Esophagus muscularis mucosa (tissue), 4 donors: ENCODE measurements at places on chromosomes 16 and 17. TPM values are rescaled to one million over a fixed set of nuclear protein-coding genes. Genes with fewer than 3 reads are reported as not detected.

YBX2 gene
- total RNA-seq = 5.2 TPM

CCL2 gene
- 514 TPM for total RNA-seq

DLX3 gene
- not detected for total RNA-seq

PITPNC1 gene
- 31.2 TPM for total RNA-seq

VASN gene
- 17.6 TPM for total RNA-seq

HYDIN gene
- total RNA-seq = 2.6 TPM

C17orf50 gene
- not detected for total RNA-seq

TANC2 gene
- total RNA-seq = 14.2 TPM

PDILT gene
- total RNA-seq = not detected

ATAD5 gene
- total RNA-seq = 0.58 TPM

HASPIN gene
- 0.13 TPM for total RNA-seq

TNFRSF17 gene
- total RNA-seq = not detected

RAC3 gene
- total RNA-seq = 2.1 TPM

USP6 gene
- 0.06 TPM for total RNA-seq

TP53I13 gene
- total RNA-seq = 40.9 TPM

DHRS7C gene
- total RNA-seq = not detected

CHMP6 gene
- 17.6 TPM for total RNA-seq

MYCBPAP gene
- total RNA-seq = not detected

TBC1D26 gene
- 0.23 TPM for total RNA-seq

PABPN1L gene
- total RNA-seq = not detected

PTGES3L gene
- 11.5 TPM for total RNA-seq

MRPL28 gene
- total RNA-seq = 77.6 TPM

KIF2B gene
- not detected for total RNA-seq

ADAM11 gene
- total RNA-seq = 0.78 TPM

CKLF gene
- 25.5 TPM for total RNA-seq

CTRL gene
- 0.99 TPM for total RNA-seq

CLEC18A gene
- total RNA-seq = 0.50 TPM

HEATR9 gene
- 0.13 TPM for total RNA-seq

CSH2 gene
- total RNA-seq = not detected

CES3 gene
- total RNA-seq = 0.23 TPM
